ENCODE measurements at places on chromosomes 12 and 14.

GRCh38 chr14:89899917-89900663 lies 54.4 kb downstream of the EFCAB11 start:
- DNase-seq: peak; percentile 9

GRCh38 chr12:98799822-98800221 lies 154.7 kb downstream of the APAF1 start:
- no peak for DNase-seq

DNA sequence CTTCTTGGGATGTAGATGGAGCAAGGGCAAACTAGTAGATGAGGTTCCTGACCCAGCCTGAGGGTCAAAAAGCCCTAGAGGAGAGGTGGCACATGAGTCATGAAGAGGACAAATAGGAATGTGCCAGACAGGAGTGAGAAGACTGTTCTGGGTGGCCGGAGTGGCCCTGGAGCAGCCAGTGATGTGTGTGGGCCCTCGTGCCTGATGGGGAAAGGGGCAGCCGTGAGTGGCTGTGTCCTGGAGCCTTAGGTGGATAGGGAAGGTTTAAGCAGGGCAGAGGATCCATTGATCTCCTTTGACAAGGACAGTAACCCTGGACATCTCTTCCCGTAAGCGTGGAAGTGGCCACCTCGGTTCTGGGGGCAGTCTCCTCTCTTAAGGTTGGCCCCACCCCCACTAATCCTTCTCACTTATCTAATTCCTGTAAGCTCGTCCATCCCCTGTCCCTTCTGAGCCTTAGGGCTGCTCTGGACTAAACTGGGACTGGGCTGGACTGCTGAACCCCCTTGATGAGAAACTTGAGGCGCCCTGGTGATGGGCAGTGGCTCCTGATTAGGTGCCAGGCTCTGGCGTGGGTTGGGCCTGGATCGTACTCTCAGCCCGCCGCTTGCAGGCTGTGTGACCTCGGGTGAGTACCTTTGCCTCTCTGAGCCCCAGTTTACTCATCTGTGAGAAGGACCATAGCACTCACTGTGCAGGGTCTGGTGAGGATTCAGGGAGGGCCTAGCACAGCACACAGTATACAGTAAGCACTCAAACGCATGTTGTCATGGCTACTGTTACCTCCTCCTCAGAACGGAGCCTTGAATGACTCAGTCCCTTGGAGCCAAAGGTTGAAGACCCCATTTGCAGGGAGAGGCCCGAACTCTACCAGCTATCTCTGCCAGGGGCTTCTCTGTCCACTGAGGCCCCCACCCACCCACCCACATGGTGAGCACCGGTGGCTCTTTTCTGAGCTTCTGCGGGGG lies 4.0 kb downstream of the FAM222A start:
- no peak for DNase-seq

GRCh38 chr14:31881531-31882310 lies 195.4 kb upstream of the ARHGAP5 start:
- DNase-seq: no peak

DNA sequence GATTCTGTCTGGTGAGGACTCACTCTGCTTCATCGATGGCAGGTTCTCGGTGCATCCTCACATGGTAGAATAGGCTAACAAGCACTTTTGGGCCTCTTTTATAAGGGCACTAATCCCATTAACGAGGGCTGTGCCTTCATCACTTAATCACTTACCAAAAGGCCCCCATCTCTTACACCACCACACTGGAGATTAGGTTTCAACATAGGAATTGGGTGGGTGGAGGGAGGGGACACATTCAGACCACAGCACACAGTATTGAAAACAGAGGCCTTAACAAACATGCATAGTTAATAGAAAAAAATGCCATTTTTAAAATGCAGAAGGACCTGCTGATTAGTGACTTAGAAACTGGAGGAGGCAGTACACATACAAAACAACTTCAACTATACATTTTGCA lies 61.6 kb downstream of the SPPL3 start:
- DNase-seq: no peak

DNA sequence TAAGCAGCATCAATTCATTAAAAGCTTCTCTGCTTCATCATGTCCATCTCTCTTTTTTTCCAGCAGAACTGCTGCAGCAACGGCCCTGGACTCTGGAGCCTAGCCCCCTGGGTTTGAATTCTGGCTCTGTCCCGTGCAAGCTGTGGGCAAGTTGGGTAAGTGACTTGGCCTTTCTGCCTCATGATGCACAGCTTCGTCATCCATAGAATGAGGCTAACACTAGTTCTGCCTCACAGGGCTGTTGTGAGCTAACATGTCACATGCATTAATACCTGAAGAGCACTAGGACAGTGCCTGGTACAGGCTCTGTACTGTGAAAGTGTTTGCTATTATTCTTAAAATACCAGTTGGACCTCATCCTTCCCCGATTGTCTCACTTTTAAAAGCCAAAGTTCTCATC lies 4.2 kb downstream of the KRT82 start:
- DNase-seq: no peak

DNA sequence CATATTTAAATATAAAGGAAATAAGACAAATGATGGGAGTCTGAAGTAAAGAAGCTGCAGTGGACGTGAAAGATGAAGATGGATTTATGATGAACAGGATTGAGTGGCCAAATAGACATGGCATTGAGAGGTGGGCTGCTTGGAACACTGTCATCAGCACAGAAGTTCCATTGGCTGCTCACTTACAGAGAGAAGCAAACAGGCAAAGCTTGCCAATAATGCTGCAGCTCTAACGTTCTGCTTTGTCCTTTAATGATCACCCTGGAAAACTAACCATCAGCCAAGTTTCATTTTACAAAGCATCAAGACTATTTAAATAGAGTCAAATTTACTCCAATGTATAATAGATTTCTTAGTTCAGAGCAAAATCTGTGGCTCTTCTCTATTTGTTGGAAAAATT lies 721.4 kb downstream of the TMTC2 start:
- DNase-seq: no peak

DNA sequence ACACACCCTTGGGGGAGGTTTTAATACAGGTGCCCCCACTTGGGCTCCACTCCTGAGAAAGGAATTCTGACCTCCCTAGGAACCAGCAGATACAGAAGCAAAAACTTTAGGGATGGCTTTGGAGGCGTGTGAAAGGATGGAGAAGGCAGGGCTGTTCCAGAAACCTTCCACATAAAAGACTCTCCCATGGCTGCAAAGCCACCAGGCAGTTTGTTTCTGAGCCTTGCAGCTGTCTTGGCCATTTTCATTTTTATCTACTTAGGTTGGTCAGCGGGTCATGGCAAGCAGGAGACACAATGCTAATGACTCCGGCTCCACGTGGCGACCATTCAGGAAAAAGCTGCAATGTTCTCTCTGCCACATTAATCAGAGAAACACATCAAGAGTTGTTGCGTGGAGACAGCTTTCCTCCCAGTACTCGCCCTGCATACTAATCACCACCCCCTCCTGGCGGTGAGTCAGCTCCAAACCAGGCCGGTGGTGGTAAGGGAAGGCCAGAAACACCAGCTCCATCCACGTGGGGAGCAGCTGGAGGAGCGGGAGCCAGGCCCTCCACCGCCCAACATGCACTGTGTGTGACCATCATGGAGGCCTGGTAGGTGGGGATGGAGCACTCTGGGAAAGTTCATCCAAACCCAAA lies 30.9 kb upstream of the IRF2BPL start:
- peak; percentile 66 for DNase-seq

- no peak for DNase-seq
Observed at GRCh38 chr12:80708259-80708974, 983 bp downstream of the MYF6 start.

DNA sequence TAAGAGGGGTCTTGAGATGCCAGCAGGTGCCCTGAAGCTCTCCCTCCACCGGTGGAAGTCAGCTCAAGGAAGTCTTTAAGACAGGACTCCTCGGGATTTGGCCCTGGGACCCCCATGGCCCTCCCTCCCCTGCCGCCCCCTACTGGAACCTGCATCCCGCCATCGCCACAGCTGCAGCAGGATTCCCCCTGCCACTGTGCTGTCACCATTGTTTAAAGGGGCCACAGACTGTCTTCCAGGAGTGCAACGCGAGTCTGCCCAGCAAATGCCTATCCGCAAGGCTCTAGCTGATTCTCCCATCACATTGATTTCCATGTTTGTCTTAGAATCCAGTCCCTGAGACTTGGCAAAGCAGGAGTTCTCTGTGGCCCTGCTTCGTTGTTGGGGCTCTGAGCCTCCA lies 770.8 kb upstream of the ALG10B start:
- DNase-seq: no peak

Measured in NCI-H526 (cell line).